MV-4-11 (cell line): ENCODE measurements at places on chromosomes 6 and 20.

GRCh38 chr6:74872754-74873476 is 332.9 kb downstream of the COL12A1 start:
- no peak for DNase-seq

DNA sequence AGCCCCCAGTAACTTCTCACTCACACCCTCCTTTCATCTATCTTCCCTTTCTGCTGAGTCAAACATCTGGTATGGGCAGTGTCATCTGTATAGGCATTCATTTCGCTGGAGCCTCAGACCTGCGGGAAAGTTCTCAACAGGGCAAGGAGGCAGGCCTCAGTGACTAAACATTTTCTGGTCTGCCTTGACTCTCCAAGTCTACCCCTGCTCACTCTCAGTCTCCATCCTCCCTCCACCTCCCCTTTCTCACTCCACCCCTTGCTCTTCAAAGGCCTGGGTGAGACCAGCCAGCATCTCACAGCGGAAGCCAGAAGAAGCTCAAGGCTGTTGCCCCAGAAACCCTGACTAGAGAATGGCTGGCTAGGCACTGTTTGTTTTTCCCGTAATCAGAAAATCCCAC is 105.0 kb upstream of the BEND6 start:
- no peak for DNase-seq

DNA sequence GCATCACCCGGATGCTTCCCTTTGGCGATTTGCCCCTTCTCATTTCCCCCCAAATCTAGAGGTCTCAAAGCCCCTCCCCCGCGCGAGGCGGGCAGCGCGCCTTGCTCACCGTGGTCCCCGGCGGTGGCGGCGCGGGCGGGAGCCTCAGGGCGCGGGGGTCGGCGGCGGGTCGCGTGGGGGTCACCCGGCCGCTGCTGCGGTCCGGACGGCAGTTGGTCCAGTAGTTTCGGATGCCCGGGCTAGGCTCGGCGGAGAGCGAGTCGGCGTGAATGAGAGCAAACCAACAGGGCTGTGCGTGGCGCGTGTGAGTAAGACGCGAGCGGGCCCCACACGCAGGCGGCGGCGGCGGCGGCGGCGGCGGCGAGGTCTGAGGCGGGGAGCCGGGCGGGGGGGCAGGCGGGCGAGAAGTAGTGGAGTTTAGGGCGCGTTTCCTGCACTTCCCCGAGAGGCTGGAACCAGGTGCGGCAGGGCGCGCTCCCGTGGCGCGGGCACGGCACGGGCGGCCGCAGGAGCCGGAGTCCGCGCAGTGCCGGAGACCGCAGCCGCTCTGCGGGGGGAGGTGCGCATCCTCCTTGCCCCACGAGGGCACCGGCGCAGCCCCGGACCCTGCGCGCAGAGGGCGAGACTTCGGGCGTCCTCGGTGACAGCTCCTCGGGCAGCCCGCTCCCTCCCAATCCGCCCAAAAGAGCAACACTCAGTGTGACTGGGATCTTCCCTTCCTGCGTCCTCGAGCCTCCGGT is 567 bp downstream of the HS3ST5 start:
- DNase-seq = no peak

- DNase-seq = no peak
Observed at GRCh38 chr6:50826803-50827202, 8.1 kb downstream of the TFAP2B start.

DNA sequence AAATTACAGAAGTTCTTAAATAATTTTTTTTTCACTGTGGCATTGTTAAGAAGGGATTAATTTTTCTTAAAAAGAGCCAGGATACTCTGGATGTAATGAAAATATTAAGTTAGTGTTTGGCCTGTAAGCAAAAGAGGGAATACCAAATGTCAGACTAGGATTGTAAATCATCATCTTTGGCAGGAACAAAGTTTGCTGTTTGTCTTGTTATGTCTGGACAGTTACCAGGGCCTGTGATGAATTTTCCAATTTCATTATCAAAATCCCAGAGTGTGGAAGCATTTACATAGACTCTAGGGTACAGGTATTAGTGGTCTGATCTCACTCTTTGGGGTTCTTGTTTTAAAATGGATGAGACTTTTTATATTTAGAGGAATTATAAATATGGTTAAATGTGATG is 26.1 kb downstream of the CEP57L1 start:
- DNase-seq = no peak

DNA sequence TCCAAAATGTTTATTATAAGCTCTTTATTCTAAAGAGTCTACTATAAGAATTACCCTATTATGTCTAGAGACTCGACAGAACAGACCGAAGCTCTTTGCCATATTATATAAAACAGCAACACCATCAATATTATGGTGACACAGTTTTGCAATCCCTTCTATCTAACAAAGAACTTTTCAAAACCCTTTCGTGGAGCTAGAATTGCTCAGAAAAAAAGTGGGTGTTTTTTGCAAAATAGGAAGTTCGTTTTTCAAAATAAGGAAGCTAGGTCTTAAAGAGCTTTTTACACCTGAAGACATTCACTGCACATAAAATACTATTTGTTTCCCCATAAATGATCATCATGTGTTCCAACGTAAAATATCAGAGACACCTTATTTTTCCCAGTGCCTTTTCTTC is 240.0 kb downstream of the FOXC1 start:
- peak; percentile 50 for DNase-seq

DNA sequence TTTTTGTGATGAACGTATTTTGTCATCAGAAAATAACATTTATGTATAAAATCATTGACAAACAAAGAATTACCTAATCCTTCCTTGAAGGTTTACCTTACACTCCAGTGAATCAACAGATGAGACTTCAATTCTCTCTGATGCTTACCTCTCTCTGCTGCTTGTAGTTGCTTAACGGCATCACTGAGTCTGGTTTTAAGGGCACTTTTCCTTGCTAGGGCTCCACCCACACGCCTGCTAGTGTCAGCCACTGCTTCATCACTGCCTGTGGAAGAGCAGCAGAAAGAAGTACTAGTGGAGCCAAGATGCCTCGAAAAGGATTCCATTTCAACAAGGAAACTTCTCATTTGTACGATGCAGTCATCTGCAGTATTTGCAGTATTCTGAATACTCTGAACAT is 63.0 kb downstream of the FAM229B start:
- DNase-seq = no peak

GRCh38 chr6:30829639-30830255 is 54.6 kb upstream of the DDR1 start:
- no peak for DNase-seq

GRCh38 chr20:46545827-46546138 is 4.7 kb downstream of the OCSTAMP start:
- DNase-seq = no peak

- DNase-seq = no peak
Observed at GRCh38 chr6:74368746-74369145, 672.7 kb downstream of the CD109 start.

DNA sequence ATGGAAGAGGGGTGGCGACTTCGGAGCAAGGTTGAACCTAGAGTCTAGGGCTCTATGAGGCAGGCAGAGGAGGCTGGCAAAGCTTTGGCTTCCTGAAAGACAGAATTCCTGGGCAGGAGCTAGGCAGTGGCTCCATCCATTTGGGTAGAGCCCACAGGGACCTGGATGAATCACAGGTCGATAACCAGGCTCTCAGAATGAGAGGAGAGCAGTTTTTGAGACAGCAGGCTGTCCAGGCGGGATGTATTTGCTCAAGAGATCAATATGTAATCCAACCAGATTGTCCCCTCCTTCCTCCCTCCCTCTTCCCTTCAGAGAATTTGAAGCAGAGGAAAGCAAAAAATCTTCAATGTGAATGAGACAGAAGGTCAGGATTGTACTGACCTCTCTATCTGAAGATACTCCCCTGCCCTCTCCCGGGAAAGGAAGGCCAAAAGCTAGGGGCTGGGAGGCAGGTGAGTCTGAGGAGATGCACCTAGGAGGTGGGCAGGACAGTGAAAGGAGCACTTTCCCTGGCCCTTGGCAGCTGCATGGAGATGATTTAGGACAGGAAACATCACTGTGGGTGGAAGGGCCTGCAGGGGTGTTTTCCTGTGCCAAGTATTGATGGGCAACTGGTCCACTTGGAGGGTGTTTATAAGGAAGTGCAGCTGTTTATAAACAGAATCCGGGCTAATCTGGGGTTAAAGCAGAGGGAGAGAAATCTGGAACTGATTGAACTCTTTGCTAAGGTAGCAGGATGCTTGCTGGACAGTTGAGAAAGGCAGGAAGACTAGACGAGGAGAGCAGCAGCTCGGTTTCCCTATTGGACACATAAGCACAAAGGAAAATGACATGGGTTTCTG is 212.4 kb upstream of the LRFN2 start:
- no peak for DNase-seq

- no peak for DNase-seq
Observed at GRCh38 chr6:166434336-166434735, 51.6 kb upstream of the MPC1 start.

DNA sequence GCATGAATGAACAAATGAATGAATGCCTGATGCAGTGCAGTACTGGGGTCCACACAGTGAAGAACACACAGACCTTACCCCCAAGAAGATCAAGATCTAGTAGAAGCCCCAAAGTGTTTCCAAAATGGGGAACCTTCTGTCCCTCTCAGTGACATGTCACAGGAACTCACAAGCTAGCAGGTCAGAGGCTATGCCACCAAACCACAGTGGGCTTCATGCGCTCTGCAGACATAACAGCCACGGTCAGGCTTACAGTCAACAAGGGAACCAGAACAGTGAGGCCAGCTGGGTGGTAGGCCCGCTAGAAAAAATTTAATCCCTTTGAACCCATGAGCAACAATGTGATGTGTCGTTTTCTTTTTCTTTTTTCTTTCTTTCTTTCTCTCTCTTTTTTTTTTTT is 20.2 kb upstream of the ARFGEF2 start:
- peak; percentile 89 for DNase-seq

DNA sequence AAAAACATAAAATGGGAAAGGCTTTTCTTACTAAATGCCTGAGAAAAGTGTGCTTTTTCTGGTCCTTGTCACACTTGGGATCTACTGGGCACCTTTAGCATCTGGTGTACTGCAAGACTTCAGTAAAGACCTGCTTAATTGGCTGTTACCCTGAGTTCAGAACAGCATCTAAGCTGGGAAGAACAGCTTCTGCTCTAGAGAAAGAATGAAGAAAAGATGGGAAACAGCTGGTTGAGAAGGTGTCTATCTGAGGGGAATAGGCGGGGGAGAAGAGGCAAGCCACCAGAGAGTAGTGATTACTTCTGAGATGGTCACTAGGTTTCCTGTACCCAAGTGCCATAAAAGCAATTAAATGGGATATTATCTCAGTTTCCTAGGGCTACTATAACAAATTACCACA is 128.2 kb upstream of the SPACA1 start:
- DNase-seq = no peak

DNA sequence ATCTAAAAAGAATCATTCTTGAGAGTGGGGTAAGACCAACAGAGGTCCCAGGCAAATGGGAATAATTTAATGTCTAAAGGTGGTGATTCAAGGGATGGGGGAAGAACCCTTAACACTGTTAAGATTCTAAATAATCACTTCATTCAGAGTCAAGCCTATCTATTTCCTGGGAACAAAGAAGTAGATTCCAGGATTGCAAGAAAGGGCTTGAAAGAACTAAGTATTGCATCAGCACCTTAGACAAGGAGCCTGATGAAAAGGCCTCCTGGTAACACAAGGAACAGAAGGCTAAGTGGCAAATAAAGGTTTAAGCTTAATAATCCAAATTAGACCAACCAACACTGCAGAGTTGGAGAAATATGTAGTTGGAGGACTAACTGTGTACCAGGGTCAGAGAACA is 620.7 kb upstream of the BTBD3 start:
- DNase-seq = no peak

DNA sequence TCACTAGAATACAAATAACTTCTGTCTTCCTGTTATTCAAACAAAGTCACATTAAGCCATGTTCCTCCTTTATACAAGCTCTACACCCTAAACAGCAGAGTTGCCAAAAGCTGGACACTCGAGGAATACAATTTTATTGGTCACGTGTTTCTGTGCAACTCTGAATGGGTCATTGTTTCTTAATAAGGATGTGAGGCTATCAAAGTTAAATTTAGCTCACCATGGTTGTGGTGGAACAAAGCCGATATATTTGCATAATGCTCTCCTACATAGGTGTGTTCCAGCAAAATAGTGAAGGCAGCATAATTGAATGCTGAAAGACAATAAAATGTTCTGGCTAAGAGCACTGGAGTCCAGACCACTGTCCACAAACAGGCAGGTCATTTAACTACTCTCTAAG is 36.9 kb upstream of the CD2AP start:
- peak; percentile 2 for DNase-seq

DNA sequence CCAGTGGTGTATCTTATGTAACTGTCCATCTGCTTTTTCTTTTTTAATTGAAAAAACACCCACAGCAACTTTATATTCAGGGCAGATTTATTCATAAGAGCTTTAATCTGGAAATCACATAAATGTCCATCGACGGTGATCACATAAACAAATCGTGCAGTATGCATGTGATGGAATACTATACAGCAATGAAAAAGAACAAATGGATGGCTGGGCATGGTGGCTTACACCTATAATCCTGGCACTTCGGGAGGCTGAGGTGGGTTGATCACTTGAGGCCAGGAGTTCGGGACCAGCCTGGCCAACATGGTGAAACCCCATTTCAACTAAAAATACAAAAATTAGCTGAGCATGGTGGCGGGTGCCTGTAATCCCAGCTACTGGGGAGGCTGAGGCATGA is 39.1 kb downstream of the VSTM2L start:
- no peak for DNase-seq

DNA sequence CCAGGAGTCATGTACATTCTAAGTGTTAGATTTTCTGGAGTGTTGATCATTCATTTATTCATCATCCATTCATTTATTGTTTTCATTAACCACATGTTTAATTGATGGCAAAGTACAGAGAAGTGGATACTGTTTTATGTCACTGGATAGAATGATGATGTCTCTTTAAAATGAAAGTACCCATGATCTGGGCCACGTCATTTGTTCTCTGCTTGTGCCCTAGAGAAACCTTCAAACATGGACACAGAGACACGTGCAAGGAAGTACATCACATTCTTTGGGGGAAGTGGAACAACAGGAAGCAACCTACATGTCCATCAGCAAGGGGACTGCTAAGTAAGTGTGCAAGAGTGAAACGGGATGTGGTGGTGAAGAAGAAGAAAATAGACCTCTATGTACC is 75.8 kb upstream of the TSHZ2 start:
- DNase-seq = peak; percentile 61

GRCh38 chr6:125670568-125670967 is 78.9 kb upstream of the HEY2 start:
- no peak for DNase-seq

DNA sequence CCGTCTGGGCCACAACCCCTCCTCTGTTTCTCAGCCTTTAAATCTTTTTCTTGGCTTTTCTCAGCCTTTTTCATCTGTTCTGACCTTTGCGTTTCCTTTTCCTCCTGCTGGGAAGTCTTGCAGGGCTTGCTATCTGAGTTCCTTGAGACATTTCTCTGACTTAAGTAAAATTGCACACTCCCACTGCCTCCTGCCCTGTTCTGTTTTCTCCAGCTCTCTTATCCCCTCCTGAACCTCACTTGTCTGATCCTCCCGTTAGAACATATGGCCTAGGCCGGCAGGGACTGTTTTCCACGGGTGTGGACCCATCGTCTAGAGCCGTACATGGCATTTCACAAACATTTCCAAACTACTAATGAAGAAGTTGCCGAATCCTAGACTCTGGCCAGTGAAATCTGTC is 63.0 kb downstream of the ARID1B start:
- no peak for DNase-seq
